MCF 10A (cell line): ENCODE measurements at places on chromosomes 7 and 10.

GRCh38 chr10:27380929-27381358, 123.2 kb upstream of the RAB18 start:
- no peak for DNase-seq

GRCh38 chr10:102595897-102596296, 48.4 kb upstream of the TRIM8 start:
- no peak for DNase-seq

DNA sequence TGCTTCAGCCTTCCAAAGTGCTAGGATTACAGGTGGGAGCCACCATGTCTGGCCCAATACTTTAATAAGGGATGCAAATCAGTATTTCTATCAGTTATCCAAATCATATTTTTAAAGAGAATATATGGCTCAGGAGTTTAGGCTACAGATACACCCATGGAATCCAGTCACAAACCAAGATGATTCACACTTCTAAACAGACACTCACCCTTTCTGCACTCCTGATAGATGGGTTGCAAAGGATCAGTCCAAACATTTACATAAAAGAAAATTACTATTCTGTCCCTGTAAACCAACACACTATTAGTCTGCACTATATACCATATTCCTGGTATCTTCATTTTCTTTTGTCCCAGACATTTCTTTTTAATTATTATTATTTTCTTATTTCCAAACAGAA, 2.2 kb downstream of the MORN4 start:
- DNase-seq = no peak

DNA sequence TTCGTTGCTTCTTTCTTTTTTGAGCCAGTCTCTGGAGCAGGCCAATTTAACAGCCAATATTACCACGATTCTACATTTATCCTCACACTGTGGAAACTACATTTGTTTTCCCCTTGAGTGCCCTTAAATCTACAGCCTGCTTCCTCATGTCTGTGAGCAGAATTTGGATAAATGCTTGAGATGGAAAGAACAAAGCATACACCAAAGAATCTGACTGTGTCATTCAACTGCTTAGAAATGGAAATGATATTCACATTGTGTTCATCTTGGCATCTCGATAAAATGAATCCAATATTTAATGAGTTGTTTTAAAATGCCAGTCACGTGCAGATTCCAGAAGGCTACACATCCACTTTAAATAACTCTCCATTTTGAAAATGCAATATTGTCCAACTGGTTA, 41.0 kb upstream of the GSDME start:
- no peak for DNase-seq

DNA sequence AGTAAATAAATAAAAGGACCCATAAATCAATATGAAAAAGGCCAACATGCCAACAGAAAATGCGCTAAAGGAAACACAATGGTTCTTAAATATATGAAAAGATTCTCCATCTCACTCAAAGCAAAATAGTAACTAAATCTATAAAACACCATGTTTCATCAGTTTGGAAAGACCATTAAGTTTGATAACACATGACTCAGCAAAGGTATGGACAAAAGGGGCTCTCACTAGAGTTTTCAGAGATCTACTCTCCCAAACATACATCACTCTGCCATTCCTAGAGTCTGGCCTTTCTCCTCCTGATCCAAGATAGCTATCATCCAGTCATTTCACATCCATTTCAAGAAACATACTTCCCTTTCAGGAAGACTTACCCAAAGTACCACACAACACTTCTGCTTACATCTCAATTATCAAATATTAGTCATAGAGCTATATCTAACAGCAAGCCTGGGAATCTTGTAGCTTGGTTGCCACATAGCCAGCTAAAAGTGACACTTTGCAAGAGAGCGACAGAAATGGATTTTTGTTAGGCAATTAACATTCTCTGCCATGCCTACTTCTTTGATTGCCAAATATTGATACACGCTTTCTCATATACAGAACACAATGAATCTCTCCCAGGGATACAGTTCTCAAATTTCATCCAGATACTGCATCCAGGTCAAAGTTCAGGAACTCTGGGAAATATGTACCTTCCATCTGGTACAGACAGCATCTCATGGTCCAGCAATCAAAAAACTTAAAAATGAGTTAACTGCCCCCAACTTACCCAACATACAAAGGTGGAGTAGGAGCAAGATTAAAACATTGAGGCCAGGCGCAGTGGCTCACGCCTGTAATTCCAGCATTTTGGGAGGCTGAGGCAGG, 28.8 kb downstream of the TOMM7 start:
- no peak for DNase-seq

- no peak for DNase-seq
Observed at GRCh38 chr7:20260223-20260622, 43.0 kb upstream of the MACC1 start.

DNA sequence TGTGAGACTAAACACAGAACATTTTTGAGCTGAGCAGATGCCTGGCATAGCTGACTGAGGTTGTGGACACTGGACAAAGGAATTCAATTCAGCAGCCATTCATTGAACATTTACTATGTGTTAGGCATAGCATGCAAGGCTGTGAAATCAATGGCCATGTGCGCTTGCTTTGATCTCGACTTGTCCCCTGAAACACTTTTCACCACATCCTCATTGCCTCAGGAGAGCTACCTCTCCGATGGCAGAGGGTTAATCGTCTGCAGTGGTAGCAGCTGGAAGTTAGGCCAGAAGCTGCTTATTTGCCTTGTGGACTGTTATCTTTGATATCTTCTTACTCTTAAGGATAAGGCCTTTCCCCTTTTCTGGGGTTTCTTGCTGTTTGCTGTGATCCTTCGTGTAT, 297.8 kb downstream of the AUTS2 start:
- DNase-seq = no peak

- no peak for DNase-seq
Observed at GRCh38 chr7:27627146-27627545, 35.5 kb downstream of the HIBADH start.

DNA sequence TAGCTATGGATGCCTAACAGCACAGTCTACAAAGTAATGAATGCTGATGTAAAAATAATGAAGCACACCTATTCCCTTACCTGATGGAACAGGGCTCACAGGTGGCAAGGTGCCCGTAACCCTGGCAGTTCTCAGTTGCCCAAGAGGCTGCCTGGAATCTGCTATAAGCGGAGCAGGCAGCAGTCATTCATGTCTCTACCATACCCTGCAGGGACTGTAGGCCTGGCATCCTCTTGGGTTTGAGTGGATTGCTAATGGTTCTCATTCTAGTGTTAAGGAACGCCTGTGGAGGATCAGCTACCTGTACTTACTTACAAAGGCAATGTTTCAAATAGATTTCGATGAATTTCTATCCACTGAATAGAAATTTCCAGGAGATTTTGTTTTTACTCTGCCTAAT, 38.4 kb downstream of the BAIAP2L1 start:
- no peak for DNase-seq

GRCh38 chr10:89853781-89854191, 152.4 kb downstream of the KIF20B start:
- DNase-seq = no peak

DNA sequence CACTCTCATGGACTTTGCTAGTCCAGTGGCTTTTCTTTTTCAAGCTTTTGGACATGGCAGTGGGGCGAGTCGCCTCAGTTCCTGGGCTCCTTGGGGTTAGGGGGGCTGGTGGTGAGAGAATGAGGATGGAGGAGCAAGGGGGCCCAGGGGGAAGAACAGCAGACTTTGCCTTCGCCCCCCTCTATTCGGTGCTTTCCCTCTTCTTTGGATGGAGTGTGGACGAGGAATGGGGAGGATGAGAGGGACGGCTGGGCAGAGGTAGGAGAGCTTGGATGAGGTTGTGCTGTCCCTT, 255 bp downstream of the MAGI2 start:
- no peak for DNase-seq

- no peak for DNase-seq
Observed at GRCh38 chr7:2607923-2608904, 23.6 kb upstream of the TTYH3 start.

DNA sequence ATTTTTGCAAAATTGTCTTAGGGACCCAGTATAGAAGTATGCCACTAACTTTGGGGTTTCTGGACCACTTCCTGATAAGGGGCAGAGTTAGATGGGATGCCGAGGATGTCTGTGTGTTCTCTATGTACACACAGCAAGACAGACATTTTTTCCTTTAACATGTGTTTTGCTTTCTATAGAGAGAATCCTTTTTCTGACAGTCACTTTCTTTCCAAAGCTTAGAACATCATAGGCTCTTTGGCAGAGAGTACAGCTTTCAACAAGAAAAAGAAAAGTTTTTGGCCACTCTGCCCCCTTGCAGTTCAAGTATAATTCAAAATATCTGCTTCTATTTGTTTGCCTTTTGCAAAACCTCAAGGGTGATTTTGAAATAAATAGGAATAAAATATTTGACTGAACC, 44.1 kb downstream of the PAPSS2 start:
- no peak for DNase-seq

- peak; percentile 46 for DNase-seq
Observed at GRCh38 chr7:16646472-16647072, 591 bp downstream of the BZW2 start.

DNA sequence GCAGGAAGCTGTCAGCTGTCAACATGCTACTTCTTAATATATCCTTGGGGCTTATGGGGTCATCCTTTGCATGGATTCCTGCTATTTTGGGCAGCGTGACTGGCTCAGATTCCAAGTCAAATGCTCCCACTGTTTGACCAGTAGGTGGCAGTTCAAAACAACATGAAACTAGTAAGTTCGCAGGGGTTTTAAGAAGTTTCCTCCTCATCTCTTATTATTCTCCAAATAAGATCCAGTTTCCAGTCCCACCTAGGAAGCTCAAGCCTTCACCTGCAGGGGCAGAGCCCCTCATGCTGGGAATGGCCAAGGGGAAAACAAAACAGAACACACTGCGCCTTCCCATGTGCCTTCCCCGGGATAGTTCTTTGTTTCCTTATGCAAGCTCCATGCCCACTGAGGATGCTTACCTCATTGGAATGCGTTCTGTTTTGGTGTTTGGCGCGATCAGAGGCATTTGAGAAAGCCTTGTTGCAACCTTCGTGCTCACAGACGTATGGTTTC, 259.8 kb downstream of the GLI3 start:
- peak; percentile 62 for DNase-seq

DNA sequence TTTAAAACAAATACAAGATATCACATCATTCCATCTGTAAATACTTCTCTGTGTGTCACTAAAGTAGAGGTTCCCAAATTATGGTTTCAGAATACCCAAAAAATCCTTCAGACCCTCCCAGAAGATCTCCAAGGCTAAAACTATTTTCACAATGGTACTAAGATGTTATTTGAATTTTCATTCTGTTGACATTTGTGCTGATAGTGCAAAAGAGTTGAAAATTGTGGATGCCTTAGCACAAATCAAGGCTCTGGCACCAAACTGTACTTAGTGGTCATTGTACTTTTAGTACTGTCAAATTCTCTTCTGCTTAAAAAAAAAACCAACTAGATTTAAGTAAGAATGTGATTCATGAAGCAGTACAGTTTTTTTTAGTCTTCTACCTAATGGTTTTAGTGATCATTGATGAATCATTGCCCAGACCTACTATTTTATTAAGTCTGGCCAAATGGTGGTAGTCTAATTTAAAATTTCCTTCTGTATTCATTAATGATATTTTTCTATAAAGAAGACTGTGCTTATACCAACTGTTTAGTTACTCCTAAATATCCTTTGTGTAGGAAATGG, 50.5 kb downstream of the TPST1 start:
- DNase-seq = peak; percentile 27

DNA sequence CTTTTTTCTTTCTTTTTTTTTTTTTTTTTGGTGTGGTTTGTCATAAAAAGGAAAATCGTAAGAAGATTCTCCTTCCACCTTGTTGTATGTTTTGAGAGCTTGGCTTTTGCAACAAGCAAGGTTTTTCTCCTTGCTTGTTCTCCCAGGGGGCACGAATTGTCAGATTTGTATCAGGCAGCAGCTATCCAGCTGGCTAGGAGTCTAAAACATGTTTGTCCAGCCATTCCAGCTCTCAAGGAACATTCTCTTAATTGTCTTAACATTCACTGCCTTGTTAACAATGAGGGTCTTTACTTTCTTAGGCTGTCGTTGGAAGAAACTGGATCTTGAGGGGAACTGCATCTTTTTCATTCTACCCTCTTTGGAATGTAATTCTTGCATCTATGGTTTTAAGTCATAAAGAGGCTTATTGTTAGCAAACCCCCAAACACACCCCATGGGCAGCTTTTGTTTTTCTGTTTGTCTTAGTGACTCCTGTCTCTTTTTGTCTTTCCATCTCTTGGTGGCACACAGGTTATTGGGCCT, 14.6 kb downstream of the SHTN1 start:
- DNase-seq = no peak

DNA sequence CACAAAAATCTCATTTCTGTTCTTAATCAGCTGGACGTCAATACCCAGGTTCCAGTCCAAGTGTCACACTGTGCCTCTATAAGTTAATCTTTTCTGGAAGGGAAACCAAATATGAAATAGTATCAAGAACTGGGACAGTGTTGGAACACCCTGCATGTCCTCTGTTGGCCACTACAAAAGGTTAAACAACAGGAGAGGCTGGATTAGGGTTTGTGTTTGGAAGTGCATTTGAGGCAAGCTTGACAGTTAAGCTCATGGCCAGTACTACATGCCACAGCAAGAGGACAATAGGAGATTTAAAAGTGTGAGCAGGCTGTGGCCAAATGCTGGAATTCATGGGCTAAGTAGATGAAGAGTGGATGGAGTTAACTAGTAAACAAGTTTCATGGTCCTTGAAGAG, 751.5 kb downstream of the AUTS2 start:
- no peak for DNase-seq

DNA sequence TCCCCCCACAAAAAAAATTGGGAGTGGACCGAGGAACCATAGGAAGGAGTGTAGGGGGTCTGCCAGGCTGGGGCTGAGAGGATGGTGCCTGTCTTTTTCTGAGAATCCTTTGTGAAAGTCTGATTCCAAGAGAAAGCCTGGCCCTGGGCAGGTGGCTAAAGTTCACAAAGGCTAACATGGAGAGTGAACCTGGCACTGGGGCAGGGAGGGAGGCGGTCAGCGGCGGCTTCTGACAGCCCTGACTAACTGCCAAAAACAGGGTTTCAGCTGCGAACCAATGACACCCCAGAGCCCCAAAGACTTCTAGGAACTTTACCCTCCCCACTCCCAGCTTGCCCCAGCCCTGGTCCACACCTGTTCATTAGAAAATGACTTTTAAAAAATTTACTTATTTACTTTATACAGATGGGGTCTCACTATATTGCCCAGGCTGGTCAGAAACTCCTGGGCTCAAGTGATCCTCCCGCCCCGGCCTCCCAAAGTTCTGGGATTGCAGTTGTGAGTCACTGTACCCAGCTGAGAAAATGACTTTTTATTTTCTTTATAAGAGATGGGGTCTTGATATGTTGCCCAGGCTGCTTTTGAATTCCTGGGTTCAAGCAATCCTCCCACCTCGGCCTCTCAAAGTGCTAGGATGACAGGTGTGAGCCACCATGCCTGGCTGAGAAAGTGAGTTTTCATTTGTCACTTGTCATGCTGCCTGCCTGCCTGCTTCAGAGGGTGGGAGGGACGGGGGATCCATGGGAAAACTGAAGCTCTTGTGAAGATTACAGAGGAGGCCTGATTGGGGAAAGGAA, 61.0 kb upstream of the DUSP5 start:
- DNase-seq = no peak

DNA sequence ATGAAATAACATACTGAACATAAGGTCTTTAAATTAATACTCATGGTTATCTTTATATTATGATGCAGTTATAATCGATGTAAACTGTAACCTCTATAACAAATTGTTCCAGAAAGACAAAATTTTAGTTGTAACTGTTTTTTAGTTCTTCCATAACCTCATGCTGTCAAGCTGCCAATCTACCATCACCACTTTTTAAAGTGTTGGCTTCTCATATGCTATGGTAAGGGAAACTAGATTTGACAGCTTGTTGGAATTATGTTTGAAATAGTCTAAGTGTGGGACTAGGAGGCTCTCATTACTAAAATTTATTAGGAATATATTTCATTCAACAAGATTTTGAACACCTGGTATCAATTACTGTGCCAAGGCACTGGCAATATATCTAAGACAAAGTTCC, 105.4 kb downstream of the NRBF2 start:
- DNase-seq = no peak
